WERI-Rb-1 (cell line): ENCODE measurements at places on chromosomes 4 and X.

DNA sequence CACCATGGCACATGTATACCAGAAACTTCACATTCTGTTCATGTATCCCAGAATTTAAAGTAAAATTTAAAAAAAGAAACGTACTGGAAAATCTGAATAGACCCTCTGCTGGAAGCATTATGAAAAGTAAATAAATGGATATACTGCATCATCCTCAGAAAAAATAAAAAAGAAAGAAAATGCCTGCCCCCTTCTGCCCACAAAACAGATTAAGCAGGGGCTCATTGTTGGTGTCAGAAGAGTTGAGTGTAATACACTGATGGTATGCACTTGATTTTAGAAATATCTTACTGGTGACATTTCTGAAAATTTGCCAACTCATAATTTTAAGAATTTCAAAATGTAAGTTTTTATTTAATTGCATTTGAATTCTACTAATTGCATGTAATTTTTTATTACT lies 77.8 kb downstream of the LRP2BP start:
- no peak for DNase-seq

DNA sequence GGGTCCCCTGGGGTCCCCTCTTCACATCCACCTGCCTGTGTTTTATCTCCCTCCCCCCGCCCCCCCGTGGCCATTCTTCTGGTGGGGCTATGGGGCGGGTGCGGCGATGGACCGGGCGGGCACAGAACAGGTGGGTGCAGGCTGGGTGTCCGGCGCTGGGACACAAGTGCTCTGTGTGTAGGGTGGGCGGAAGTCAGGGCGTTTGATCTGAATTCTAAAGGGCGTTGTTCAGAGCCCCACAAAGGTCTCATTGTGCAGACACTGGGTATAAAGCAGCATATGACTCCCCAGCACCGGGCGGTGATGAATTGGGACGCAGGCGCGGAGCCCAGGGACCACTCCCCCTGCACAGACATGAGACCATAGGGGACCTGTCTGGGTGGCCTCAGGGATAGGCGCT lies at the start of gene GJB1:
Gene GJB1, plus strand, starts transcription at position 296 of the 400 bp plus-strand sequence. CDS start 484 bp downstream, outside the sequence.
- no peak for DNase-seq

- no peak for DNase-seq
Measured at GRCh38 chr4:127194281-127194680, 438.5 kb upstream of the INTU start.

DNA sequence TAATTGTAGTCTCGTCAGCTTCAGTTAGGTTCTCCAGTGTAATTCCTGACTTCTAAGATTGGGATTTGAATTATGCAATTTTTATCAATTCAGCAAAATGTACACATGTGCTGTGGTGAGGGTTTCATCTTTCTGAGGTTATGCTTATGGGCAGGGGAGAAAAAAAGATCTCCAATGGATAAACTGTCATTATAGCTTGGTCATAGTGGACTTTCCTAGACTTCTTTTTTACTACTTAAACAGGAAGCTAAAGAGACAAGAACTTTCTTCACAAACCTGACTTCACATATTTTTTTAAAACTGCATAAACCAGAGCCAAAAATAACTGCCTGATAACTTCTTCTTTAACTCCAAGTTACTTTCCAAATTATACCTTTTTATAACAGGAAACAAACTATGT lies 21.7 kb upstream of the SPP1 start:
- no peak for DNase-seq

- DNase-seq: no peak
Measured at GRCh38 chr4:36078319-36078718, 166.0 kb downstream of the ARAP2 start.

DNA sequence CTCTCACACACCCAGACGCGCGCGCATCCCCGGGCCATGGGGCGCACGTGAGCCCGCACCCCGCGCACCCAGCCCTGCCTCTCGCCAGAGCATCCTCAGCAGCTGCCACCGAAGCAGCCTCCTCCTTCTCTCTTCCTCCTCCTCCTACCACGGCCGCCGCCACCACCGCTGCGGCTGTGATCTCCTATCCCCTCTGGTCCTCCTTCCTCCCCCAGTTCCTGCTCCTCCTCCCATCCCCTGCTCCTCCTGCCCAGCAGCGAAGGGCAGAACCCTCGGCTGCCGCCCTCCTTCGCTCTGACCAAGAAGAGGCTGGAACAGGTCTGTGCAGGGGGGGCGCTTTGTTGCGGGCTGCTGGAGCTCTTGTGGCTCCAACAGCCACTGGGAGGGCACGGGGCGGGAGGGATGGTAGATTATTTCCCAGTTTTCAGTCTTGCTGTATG lies 148.7 kb upstream of the CHRDL1 start:
- DNase-seq: no peak

DNA sequence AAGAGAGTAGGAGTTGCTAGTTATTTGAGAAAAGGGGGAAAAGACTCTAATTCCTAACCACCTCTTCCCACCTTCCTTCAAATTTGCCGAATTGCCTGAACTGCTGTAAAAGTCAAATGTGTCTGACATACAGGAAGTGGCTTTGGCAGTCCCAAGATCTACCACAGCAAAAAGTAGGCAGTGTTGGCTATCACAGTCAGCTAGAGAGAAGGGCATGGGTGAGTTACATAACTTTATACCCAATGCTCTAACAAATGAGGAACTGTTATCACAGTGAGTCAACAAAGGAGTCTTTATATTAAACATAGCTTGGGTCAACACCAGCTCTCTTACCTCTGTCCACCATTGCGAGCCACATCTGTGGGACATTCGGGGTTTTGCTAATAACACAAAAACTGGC lies 2.4 kb upstream of the MBNL3 start:
- no peak for DNase-seq

- no peak for DNase-seq
Measured at GRCh38 chrX:135556055-135556454, 35.6 kb downstream of the INTS6L start.

- no peak for DNase-seq
Measured at GRCh38 chr4:141410839-141411238, 190.1 kb downstream of the ZNF330 start.

DNA sequence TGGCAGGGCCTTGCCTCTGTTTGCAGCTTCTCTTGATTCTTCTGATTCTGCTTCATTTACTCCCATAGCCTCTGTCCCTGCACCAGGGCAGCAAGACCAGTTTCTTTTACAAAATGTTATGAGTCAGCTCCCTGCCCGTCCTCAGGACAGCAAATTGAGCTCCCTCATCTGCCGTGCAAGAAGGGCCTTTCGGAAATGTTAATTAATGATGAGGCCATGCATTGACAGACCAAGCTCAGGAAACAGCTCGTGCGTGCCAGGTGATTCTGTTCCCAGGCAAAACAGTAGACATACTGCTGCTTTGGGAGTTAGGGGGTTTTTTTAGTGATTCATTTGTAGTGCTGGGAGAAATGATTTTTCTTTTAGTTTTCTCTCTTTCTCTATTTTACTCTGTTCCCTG lies 231.7 kb downstream of the FBXW7 start:
- DNase-seq: no peak

GRCh38 chrX:10055430-10055829 lies 88.3 kb downstream of the CLDN34 start:
- DNase-seq: no peak

DNA sequence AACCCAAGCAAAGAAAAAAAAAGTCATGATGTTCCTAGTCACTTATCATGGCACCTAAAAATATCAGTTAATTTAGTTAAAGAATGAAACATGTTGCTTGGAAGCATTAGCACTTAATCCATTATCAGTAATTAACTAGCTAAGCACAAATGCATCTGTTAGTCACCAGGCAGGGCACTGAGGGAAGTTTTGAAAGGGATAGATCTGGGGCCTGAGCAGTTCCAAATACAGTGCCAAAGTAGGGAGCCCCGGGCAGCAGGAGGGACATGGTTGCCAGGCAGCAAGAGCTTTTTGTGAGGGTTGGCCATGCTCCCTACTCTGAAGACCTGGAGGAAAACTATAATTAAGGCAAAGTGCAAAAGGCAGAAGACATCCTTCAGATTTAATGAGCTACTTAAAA lies 62.0 kb downstream of the PHKA1 start:
- no peak for DNase-seq

- DNase-seq: no peak
Measured at GRCh38 chr4:41155194-41155830, 59.0 kb downstream of the APBB2 start.

GRCh38 chr4:40317916-40318658 lies 17.0 kb upstream of the CHRNA9 start:
- no peak for DNase-seq

GRCh38 chr4:128601991-128602695 lies 207.4 kb upstream of the JADE1 start:
- no peak for DNase-seq

GRCh38 chr4:73891739-73892405 lies 22.7 kb downstream of the CXCL1 start:
- DNase-seq: no peak
